Activated CD4-positive, CD25-positive, alpha-beta regulatory T cell treated with anti-CD3 and anti-CD28 coated beads, Interleukin-2, amount 50 U/mL, for 24 hours (primary cell): ENCODE measurements at places on chromosomes 3 and 15.

DNA sequence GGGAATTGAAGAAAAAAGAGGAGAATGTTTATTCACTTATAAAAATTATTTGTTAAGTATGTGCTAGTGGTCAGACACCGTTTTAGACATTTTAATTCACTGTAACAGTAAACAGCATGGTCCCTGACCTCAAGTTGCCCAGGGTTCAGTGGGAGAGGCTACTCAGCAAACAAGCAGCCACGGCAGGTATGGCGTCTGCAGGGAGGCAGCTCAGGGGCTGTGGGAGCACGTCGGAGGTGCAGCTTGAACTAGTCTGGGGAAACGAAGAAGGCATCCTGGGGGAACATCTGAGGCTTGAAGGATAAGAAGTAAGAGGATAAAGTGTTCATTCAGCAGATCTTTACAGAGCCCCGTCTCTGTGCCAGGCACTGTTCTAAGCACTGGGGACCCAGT is 66.0 kb downstream of the CRTC3 start:
- no peak for ATAC-seq

DNA sequence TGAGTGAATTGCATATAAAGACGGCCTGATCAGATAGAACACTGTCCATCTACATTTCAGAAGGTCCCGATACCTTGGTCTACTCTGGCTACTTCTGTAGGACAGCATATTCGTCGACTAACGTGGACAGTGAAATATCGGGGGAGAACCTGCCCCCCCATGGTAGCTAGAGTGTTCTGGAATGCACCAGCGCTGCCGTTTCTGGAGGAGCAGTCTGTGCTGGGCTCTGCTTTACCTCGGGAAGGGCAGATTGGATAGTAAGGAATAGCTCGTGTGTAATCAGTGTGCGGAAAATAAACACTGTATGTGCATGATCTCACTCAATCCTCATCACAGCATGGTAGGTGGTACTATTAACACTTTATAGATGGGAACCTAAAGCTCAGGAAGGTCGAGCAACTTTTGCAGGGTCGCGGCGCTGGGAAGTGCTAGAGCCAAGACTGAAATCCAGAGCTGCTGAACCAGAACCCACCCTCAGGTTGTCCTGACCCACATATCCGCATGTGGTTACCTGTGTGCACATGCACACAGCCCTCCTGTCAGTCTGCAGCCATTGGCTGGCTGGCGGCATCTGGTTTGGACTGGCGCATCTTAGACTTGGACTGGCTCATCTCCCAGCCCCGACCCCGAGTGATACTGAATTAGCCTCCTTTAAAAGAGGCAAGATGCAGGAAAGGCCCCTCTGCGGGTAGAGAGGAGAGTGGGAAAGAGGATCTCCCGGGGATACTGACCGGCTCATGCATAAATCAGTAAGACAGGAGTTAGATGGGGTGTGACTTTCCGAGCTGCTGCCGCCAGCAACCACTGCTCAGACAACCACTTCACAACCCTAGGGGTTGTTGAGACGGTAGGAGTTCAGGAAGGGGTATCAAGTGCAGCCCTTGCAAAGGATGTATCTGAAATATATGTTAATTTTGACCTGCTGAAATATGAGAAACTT is 155.0 kb upstream of the BHLHE40 start:
- no peak for ATAC-seq

GRCh38 chr3:10434938-10435336 is 70.4 kb downstream of the ATP2B2 start:
- no peak for ATAC-seq

- ATAC-seq: no peak
Observed at GRCh38 chr3:181265750-181266333, 276.3 kb upstream of the DNAJC19 start.

DNA sequence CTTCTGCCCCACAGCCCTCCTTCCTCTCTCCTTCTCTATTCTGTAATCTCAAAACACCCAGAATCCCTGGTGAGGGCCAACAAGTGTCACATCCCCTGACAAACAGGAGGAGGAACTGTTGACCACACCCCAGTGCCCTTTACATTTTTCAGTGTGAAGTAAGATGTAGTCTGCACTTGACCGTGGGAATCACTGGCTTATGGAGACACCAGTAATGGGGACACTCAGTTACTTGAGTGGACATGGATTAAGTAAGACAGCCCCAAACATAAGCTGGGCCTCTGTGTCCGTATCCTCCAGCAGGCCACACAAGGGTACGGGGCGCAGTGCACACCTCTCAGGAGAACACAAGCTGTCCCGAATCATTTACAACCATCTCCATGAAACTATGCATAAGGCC is 28.4 kb upstream of the LIMD1 start:
- ATAC-seq: no peak

- no peak for ATAC-seq
Observed at GRCh38 chr3:36032180-36033047, 347.9 kb upstream of the STAC start.

GRCh38 chr3:18579661-18580060 is 154.5 kb upstream of the SATB1 start:
- no peak for ATAC-seq
